Stimulated activated CD4-positive, alpha-beta T cell treated with anti-CD3 and anti-CD28 coated beads, Interleukin-15, amount 100 ng/mL, for 24 hours (primary cell): ENCODE measurements at places on chromosomes 11 and 22.

DNA sequence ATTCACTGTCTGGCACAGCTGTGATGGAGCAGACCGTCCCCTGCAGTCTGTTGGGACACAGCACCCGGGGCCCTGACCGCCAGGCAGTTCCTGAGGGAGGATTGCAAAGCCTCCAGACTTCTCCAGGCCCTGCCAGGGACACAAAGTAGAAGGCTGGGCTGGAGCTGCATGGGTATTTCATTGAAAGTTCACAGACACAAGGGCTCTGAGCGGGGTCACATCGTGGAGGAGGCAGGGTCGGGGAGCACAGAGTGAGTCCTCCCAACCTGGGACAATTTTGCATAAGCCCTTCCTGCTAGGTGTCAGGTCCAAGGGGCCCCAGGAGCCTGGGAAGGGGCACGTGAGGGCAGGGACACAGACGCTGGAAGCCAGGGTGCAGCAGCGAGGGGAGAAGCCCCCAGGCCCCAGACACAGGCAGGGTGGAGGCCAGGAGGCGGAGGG is 15.7 kb downstream of the IFITM10 start:
- DNase-seq = no peak

GRCh38 chr11:79196950-79197349 is 243.9 kb downstream of the TENM4 start:
- DNase-seq = no peak

GRCh38 chr22:49600891-49601431 is 226.7 kb downstream of the BRD1 start:
- DNase-seq = no peak

DNA sequence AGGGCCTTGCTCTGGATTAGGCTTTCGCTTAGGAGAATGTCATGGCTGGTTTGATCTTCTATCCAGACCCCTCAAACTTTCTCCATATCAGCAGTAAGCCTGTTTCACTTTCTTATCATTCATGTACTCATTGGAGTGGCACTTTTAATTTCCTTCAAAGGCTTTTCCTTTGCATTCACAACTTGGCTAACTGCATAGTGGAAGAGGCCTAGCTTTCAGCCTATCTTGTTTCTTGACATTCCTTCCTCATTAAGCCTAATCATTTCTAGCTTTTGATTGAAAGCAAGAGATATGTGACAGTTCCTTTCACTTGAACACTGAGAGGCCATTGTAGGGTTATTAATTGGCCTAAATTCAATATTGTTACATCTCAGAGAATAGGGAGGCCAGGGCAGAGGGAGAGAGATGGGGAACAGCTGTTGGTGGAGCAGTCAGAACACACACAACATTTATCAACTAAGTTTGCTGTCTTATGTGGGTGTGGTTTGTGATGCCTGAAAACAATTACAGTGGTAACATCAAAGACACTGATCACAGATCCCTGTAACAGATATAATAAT is 37.7 kb upstream of the APOBEC3A start:
- no peak for DNase-seq

DNA sequence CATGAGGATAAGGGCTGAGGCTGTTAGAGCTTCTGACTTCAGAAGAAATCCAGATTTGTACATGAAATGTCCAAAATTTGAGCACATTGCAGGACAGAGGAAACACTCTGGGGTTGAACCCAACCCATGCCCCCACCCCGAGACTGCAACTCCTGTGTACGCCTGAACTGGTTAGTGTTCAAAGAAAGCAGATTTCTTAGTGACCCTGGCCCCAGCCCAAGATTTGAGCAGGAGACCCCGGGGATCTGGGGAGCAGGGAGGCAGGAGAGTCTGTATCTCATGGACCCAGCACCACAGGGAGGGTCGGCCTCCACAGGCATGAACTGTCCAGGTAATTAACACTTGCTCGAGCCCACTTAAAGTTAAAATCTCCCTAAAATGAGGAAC is 69.3 kb upstream of the WNT7B start:
- DNase-seq = no peak

DNA sequence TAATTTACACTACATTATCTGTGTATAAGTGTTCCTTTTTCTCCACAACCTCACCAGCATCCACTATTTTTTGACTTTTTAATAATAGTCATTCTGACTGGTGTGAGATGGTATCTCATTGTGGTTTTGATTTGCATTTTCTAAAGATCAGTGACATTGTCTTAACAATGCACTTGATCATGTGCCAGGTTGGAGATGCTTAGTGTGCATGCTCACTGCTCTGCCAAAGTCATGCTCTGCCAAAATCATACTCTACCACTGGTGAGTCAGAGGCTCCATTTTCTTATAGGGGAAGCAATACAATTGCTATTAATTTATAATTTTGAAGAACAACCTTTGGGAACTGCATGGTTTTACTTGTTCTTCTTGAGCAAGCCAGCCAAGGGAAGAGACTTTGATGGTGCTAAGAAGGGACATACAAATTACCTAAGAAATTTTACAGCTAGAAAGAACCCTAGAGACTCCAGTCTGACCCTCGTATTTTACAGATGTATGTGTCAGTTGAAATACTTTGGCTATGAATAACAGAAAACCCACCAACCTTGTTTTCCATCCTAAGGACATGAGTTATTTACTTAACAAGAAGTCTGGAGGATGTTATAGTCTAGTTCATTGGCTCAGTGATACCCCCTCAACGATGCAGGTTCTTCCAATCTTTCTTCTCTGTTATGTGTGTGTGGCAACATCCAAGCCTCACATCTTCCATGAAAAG is 368.9 kb downstream of the DDX10 start:
- no peak for DNase-seq

DNA sequence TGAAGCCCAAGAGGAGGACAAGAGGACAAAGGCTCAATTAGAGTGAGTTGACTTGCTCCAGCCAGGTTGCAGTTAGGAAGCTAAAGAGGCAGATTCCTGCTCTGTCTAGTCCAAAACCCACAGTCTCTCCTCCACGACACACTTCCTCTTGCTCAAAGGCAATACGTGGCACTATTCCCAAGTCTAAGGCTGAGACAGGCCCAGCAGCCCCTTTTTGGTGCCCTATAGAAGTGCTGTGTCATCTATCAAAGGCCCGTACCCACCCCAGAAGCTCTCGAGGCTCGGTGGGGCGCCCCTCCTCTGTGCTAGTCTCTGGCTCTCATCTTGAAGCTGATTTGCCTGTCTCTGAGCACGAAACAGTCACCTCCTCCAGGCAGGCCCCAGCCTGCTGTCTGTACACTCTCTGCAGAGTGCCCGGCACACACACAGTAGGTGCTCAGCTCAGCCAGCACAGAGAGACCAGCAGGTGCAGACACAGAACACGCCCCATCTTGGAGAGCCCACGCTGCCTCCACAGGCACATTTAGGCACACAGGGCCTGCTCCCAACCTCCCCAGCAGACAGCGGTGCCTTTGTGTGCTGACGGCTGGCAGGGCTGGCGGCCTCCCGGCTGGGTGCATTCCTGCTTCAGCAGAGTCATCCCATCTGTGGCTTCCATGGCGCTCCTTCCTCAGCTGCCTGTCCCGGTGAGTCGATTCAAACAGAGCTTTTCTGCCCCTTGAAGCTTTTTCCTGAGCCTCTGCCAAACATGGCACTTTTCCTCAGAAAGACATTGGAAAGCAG is 52.8 kb downstream of the MYH9 start:
- peak; percentile 47 for DNase-seq

GRCh38 chr22:43211941-43212433 is 25.1 kb upstream of the TTLL12 start:
- DNase-seq = no peak

- DNase-seq = no peak
These were observed 5.5 kb downstream of the KRTAP5-2 start for GRCh38 chr11:1592628-1593027.

GRCh38 chr11:113881856-113882255 is 6.5 kb upstream of the USP28 start:
- no peak for DNase-seq

GRCh38 chr11:2807801-2808241 is 77.8 kb downstream of the CDKN1C start:
- DNase-seq = no peak

GRCh38 chr11:132579634-132580327 is 952.5 kb downstream of the OPCML start:
- DNase-seq = no peak

- DNase-seq = no peak
These were observed 92.0 kb downstream of the PPP6R3 start for GRCh38 chr11:68552542-68552941.

- no peak for DNase-seq
These were observed 64.7 kb downstream of the LDLRAD3 start for GRCh38 chr11:36008584-36008983.

DNA sequence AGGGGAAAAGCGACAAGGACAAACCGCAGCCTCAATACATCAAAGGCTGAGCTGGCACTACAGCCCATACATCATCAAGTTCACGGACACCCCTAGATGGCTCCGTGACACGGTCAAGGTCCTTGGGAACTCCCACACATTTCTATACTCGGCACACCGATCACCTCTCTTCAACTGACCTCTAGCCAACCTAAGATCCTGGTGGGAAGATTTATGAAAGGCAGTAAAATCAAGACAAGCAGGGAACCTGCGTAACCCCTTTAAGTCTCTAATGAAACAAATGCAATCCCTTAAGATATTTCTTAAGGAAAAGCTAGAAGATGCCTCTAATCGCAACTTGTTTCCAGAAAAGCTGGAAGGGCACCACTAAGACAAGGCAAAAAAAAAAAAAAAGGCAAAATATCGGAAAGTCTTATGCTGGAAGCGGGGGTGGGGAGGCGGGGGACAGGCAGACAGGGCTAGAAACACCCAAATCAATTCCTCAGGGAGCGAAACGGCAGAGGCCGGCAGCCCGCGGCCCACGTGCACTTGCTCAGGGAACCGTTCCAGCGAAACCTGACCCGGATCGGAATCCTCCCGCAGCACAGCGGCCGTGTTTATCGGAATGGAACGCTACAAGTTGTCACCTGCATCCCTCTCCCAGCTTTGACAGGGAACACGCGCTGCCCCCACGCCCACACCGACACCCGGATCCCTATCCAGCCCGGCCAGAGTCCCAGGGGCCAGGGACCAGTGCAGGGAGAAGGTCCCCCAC is 1.4 kb downstream of the ARHGAP20 start:
- peak; percentile 7 for DNase-seq

DNA sequence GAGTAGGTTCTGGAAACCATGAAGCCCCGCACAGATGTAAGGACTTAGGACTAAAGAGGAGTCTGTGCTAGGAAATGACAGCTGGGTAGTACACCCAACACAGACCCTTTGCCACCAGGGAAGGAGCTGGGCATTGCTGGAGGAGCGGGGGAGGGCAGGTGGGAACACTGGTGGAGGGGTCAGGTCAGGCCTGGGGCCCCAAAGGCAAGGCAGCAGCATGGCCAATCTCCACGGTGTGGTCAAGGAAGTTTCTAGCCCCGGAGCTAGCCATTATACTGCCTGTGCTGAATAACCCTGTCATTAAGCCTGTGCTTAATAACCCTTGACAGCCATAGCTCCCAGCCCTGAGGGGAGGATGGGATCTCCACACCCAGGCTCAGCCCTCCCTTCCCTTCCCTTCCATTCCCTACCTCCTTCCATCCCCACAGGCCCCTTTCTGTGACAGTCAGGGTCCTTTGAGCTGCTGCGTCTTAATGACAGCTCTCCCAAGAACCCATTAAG is 2.1 kb downstream of the TMPRSS4 start:
- no peak for DNase-seq

- DNase-seq = no peak
These were observed 9.7 kb downstream of the DEUP1 start for GRCh38 chr11:93340223-93340622.

- DNase-seq = no peak
These were observed 9.1 kb upstream of the SORL1-AS1 start for GRCh38 chr11:121461843-121462242.

DNA sequence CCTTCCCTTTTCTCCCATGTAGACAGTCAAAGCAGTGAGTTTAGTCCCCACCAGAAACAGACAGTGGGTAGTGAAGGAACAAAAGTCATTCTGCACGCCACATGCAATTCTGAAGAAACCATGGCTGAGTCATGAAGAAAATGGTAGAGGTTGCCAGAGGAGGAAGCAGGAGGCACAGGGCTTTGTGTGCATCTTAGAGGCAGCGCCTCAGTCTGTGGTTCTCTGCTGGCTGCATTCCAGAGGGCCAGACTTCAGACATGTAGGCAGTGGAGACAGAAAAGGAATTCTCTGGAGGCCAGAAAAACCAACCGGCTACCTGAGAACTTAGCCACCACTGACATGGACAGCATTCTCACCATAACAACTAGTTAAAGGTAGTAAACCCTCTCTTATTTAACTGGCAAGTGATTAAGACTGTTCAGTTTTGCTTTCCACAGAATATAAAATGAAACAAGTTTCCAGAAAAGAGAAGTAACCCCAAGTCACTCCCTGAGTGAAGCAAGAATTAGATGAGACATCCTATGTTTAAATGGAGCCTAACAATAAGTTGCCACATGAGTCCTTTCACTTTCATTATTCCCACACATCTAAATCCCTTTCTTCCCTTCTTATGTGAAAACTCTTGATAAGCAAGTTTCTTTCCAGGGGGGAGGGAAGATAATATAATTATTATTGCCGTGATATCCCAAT is 556.1 kb downstream of the SOX6 start:
- peak; percentile 22 for DNase-seq

DNA sequence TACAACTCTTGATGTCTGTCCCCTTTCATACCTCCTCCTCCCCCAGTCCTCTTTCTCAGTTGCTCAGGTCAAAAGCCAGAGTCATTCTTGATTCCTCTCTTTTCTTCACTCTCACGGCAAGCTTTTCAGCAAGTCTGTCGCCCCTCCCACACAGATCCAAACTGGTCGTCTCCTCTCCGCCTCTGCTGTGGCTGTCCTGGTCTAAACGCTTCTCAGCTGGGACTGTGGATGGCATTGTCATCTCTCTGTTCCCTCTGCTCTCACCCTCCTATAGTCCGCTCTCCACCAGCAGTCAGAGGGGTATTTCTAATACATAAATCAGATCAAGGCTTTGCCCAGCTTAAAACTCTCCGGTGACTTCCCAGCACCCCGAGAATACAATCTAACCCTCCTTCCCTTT is 46.8 kb upstream of the SPATA19 start:
- DNase-seq = no peak

- no peak for DNase-seq
These were observed 422.4 kb upstream of the CADM1 start for GRCh38 chr11:115926601-115927000.

GRCh38 chr11:100769165-100769564 is 82.1 kb downstream of the ARHGAP42 start:
- DNase-seq = no peak

- no peak for DNase-seq
These were observed 17.0 kb downstream of the B3GAT1 start for GRCh38 chr11:134395002-134395401.

DNA sequence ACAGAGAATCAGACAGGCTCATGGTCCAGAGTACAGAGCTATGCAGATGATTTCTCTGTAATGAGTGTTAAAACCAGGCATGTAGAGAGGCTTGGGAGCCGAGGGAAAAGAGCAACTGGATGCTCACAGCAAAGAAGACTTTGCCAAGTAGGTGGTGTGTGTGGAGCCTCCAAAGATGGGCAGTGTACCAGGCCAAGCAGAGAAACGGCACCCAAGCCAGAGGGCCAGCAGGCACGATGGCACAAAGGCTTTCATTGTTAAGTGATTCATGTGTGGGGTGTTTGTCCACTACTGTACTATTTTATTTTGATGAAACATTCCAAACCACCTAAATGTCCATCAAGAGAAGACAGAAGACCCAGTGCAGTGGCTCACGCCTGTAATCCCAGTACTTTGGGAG is 11.1 kb downstream of the RANGAP1 start:
- DNase-seq = no peak
